Esophagus mucosa (tissue), 1 donor: ENCODE measurements at places on chromosomes 3 and 15.
A peak's percentile ranks its signal among the peaks of the same experiment; 100 is the strongest.

- ATAC-seq: no peak
These were observed 6.1 kb downstream of the ATG3 start for GRCh38 chr3:112555535-112556170.

GRCh38 chr3:188829130-188829529, 342.6 kb upstream of the TPRG1 start:
- ATAC-seq: no peak

DNA sequence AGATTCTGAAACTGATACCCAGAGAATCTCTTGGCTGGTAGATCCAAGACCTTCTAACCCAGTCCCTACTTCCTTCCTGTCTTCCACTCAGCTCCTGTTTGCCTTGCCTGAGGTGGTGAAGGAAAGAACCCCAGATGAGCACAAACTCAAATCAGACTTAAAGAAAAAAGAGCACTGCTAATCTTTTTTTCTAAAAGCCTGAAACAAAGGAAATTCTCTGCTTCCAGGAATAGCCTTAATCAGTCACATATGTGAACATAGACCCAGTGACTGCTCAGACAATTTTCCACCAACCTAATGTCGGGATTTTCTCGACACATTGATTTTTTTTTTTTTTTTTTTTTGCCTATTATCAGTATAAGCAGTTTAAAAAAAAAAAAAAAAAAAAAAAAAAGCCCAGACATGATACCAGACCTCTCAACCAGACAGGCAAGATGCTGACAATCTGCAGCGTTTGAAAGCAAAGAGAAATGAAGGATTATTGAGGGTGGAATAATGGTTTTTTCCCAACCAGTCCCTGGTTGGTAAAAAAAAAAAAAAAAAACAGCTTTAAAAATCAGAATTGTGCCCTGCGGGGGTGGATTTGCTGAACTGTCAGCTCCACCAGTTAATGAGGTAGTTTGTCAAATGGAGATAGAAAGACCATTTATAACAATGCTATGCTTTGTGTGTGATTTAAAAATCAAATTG, 256.8 kb upstream of the RARB start:
- no peak for ATAC-seq

DNA sequence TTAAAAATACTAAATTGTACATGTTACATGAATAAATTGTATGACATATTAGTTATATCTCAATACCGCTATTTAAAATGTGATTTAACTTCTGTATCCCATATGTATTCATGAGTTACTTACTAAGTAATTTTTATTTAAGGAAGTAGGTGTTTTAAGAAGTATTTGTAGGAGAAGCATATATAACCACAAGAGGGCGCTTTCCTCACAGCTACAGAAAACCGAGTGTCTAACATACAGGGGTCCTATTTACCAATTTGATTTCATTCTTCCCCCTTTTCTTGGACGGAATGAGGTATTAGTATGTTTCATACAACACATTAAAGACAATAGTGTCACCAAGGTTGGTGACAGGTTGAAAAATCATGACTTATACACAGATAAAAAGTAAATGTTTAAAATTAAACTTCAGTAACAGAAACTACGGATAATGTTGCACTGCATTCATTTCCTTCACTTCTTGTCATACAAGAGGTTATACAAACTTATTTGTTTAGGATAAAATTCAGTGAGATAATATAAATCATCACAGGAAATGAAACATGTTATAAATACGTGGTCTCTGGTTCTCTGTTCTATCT, 253.6 kb downstream of the MAGI1 start:
- no peak for ATAC-seq

GRCh38 chr15:70720228-70721016, 42.9 kb downstream of the UACA start:
- no peak for ATAC-seq

GRCh38 chr3:8359133-8359532, 142.5 kb upstream of the LMCD1 start:
- ATAC-seq: no peak

DNA sequence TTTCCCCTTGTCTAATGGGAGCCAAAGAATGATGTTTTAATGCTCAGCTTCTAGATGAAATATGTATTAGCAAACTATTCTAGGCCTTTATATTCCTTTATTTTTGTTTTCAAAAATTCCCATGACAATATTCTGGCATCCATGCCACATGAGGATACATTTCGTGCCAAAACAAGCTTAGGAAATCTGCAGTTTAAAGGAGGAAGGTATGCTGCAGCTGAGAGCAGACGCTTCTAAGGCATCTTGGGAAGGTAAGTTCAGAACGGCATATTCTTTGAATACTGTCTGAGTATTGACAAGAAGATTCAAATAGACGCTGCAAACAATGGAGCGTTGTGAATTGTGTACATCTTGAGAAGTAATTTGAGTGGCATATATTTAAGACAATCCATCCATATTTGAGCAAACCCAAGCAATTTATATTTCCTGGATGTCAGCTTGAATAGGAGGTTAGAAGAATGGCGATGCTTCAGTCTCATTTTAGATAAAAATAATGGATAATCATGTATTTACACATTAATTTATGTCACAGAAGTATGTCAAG, 158.6 kb downstream of the RAP2B start:
- ATAC-seq: no peak

- no peak for ATAC-seq
These were observed 42.3 kb upstream of the GALNT15 start for GRCh38 chr3:16132190-16132589.

DNA sequence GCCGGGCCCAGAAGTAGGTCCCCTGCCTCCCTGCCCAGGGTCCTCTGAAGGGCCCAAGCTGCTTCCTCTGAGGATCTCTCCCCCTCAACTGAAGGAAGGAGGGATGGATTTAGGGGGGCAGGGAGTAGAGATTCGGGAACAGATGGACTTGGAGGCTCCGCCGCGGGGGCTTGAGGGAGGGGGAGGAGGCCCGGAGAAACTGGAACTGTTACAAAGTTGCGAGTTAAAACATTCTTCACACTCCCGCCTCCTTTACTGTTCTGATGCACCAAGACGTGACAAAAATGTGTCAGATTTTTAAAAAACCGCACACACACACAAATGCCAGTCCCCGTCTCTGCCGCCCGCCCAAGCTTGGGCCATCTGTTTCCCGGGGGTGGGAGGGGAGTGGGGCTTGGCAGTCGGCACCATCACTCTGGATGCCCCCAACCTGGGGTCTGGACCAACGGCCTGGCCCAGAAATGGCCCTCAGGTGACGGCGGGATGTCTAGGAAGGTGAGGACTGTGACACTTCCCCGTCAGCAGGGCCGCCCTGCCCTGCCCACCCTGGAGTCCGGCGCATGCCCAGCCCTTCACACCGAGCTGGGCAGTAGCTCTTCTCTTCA, 25.0 kb upstream of the LINGO1 start:
- ATAC-seq: no peak

DNA sequence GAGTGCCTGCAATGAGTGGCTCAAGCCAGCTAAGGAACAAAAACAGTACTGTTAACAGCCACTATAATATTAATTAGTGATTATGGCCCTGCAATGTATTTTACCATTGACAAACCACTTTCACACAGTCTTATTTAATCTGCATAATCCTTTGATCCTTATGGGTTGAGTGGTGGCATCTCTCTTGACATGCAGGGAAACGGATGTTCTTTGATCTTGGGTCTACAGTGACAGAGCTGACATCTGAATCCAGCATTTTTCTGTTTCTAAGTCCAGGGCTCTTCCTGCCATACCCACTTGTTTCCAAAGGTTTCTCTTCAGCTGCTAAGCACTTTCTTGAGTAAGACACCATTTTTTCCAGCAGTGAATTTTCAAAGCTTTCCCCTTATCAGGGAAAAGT, 277.7 kb upstream of the ROPN1 start:
- no peak for ATAC-seq

GRCh38 chr3:157151151-157151550, 8.8 kb downstream of the CCNL1 start:
- ATAC-seq: no peak

GRCh38 chr15:75114327-75114726, 87.4 kb upstream of the C15orf39 start:
- ATAC-seq: no peak

- peak; percentile 12 for ATAC-seq
These were observed 63.9 kb downstream of the FBLN2 start for GRCh38 chr3:13612829-13613228.

GRCh38 chr15:39931615-39932014, 2.3 kb upstream of the EIF2AK4 start:
- no peak for ATAC-seq

- ATAC-seq: no peak
These were observed 18.0 kb downstream of the KLHL24 start for GRCh38 chr3:183653209-183654064.

GRCh38 chr3:112000966-112001365, 2.2 kb downstream of the TAGLN3 start:
- no peak for ATAC-seq

GRCh38 chr3:197268294-197268693, 30.1 kb downstream of the DLG1 start:
- no peak for ATAC-seq

DNA sequence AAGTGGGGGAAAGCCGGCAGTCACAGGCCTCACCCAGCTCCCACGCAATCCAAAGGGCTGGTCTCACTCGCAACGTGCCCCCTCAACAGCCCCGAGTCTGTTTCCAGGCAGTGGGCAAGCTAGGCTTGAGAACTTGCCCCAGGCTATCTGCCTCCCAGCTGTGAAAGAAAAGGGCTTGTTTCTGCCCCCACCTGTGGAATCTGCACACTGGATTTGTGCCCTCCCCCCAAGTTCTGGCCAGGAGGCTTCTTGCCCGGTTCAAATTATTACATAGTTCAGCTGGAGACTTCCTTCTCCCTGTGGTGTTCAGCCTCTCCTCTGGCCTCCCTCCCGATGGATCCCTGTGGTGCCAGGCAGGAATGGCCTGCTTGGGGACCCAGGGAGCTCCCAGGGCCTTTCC, 283.9 kb upstream of the LYSMD4 start:
- no peak for ATAC-seq

GRCh38 chr3:144586382-144586781, 614.8 kb downstream of the DIPK2A start:
- ATAC-seq: no peak

DNA sequence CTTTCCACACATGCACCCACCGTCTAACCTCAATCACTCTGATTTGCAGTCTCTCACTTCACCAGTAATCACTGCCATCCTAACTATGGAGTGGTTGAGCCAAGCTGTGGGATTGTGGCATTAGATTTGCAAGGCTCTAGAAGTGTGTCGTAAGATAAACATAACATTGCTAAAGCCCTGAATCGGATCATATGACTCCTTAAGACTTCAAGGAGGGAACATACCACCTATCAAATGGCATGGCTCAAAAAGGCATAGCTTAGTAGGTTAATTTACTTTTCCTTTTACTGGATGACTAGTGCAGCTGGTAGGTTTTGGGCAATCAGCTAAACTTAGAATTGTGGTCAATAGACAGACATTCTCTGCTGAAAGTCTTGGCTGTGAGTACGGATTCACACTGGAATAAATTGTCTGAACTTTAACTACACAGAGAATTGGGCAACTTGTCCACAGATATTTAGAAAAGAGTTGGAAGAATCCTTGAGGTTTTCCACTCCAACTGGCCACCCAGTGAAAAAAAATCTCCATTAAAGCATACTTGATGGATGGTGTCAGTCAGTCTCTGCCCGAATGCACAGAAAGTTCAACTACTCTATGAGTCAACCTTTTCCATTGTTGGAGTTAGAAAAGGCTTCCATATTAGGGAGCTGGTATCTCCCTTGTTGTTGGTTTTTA, 476.7 kb upstream of the CBLB start:
- ATAC-seq: peak; percentile 52

GRCh38 chr3:11477407-11477911, 166.3 kb downstream of the VGLL4 start:
- peak; percentile 42 for ATAC-seq

DNA sequence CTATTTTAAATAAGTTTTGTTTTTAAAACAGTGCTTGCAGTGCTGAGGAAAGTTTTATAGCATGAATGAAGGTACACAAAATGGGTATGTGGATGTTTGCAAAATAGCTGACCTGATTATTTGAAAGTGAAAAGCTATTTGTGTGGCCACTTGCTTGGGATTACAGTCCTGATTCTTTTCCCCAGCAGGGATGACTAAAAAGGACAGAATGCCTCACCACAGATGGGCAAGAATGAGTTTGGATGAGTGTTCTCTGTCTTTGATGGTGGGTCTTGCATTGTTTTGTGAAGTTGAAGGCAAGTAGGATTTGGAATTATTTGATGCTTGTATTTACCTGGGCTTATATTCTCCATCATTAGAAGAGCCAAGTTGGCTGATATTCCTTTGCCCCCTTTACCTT, 48.8 kb upstream of the MEIS2 start:
- no peak for ATAC-seq

- peak; percentile 37 for ATAC-seq
These were observed 6.2 kb upstream of the CTDSPL start for GRCh38 chr3:37855363-37855970.

GRCh38 chr3:12829886-12830784, 11.2 kb downstream of the RPL32 start:
- ATAC-seq: peak; percentile 37

DNA sequence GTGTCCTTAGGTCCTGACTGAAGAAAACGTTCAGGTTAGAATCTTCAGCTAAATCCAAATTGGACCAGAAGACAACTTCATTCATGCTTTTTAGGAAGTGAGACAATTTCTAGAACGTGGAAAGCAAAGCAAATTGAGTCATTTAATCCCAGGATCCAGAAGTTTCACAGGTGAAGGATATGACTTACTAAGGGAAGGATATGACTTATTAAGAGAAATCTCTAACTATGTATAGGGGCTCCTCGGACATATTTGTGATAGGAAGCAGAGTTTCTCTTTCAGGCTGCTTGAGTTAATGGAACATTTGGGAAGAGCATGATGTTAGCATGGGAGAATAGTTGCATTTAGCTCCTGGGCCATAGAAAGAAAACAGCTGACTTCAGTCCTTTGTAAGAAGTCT, 16.1 kb upstream of the PLOD2 start:
- no peak for ATAC-seq

DNA sequence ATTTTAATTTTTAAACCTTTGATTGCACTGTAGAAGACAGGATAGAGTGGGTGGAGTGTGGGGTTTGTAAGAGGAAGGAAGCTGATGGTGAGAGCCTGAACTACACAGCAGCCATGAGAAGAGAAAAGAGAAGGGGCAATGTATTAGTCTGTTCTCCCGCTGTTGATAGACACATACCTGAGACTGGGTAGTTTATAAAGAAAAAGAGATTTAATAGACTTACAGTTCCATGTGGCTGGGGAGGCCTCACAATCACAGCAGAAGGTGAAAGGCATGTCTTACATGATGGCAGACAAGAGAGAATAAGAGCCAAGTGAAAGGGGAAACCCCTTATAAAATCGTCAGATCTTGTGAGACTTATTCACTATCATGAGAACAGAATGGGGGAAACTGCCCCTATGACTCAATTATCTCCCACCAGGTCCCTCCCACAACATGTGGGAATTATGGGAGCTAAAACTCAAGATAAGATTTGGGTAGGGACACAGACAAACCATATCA, 37.3 kb downstream of the STARD5 start:
- peak; percentile 22 for ATAC-seq

DNA sequence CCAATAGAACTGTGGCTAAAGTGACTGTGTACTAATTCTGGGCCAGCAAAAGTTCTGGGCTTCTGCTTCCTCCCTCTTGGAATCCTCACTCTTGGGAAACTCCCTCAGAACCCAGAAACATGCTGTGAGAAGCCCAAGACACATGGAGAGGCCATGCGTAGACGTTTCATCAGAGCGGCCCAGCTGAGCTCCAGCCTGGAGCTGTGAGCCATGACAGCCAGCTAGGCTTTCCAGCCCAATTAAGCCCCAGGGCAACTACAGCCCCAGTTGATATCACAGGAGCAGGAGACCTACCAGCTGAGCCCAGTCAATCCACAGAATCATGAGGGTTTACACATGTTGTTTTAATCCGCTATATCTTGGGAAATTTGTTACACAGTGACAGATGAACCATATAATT, 43.6 kb upstream of the CNOT10 start:
- peak; percentile 33 for ATAC-seq

GRCh38 chr3:1942781-1943180, 155.9 kb upstream of the CNTN4 start:
- ATAC-seq: no peak
